ENCODE measurements at places on chromosomes 2 and 18.
A peak's percentile ranks its signal among the peaks of the same experiment; 100 is the strongest.

GRCh38 chr2:61898810-61899209, 6.7 kb upstream of the COMMD1 start:
- peak; percentile 74 for DNase-seq

DNA sequence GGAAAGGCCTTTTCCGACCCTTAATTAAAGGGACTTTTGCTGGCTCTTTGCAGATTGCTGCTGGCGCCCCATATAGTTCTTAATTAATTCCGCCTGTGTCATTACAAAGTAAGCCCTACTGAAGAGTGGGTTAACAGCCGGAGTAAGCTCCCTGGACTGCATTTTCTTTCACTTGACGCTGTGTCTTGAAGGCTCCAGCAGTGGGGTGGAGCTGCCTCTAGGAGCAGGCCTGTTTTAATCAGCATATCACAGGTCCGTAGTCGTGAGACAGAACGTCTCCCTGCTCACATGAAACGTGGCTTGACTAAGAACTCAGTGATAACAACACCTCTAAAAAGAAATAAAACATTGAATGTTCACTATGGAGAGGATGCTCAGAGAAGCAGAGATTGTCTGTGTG, 329.9 kb upstream of the RAB12 start:
- no peak for DNase-seq

GRCh38 chr2:160498137-160498536, 4.5 kb upstream of the RBMS1 start:
- DNase-seq: no peak

GRCh38 chr2:20294231-20294630, 56.4 kb downstream of the PUM2 start:
- no peak for DNase-seq

GRCh38 chr2:149000158-149000938, 38.2 kb upstream of the LYPD6B start:
- DNase-seq: peak; percentile 24

DNA sequence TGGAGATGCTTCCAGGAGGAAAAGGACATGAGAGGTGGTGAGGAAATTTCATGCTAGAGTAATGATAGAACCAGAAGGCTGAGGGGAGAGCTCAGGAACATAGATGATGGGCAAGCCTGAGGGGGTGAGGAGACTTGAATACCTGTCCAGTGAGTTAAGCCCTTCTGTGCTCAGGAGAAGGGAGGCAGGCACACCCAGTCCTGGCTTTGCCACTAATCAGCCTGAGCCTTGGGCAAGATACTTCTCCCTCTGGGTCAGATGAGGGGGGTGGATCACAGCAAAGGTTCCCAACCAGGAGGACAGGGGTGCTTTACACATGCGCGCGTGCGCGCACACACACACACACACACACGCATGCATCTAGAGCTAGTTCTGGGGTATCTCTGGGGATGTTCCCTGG, 151.6 kb upstream of the MSH6 start:
- DNase-seq: no peak

- no peak for DNase-seq
Measured at GRCh38 chr2:148876595-148877402, 1.8 kb downstream of the KIF5C start.

DNA sequence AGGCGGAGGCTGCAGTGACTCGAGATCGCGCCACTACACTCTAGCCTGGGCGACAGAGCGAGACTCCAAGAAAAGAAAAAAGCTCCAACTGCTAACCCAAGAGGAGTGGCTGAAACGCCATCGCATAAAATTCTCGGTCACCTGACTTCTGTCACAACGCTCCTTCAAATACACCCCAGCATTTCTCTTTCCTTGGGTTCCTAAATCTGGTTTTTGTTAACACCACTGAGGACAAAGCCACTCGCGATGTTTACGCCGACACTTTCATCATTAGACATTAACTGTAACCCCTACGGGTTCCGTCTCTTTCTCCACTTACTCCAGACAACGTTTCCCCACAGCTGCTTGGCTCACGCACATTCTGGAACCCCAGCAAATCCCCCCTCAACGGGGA, 679 bp downstream of the CLK1 start:
- no peak for DNase-seq

GRCh38 chr2:212548455-212548819, 9.8 kb upstream of the ERBB4 start:
- DNase-seq: peak; percentile 14

GRCh38 chr2:4915357-4915756, 776.8 kb upstream of the SOX11 start:
- no peak for DNase-seq

- DNase-seq: no peak
Measured at GRCh38 chr2:9573840-9574239, 18.2 kb upstream of the ADAM17 start.

DNA sequence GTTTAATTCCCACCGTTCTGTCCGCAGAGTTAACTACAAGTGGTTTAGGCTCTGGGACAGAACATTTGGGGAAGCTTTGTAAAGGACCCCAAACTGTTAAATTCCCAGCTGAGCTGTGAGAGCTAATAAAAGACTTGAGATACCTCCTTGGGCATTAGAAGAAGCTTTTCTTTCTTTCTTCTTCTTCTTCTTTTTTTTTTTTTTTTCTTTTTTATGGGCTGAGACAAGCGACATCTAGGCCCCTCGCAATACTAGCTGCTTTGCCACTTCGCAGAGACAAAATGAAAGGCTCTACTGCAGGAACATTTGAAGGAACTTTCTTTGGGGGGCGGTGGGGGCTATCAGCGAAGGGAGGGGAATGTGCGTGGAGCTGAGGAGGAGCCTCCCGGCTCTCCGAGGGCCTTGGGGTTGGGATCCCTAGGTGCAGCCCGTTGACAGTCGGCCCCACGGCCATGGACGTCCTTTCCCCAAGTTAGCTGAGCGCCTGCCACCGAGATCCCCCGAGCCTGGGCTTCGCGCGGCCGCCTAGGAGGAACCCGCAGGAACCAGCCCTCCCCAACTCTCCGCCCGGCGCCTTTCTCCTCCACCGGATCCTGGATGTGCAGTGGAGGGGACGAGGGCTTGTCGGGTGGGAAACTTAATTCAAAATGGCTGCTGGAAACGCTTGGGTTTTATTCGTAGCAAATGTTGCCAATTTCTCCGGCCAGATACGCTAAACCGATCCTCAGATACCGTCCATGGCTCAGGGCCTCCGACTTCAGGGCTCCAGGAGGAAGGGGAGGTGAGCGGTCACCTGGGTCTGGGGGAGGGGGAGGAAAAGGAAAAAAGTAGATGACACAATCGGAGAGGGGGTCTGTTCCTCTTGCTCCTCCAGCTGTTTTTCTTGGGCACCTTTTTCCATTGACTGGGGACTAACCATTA, 4.2 kb downstream of the MEIS1 start:
- no peak for DNase-seq

- DNase-seq: no peak
Measured at GRCh38 chr2:175097297-175097696, 70.7 kb downstream of the ATF2 start.

- DNase-seq: no peak
Measured at GRCh38 chr2:239507576-239508258, 106.9 kb upstream of the HDAC4 start.

DNA sequence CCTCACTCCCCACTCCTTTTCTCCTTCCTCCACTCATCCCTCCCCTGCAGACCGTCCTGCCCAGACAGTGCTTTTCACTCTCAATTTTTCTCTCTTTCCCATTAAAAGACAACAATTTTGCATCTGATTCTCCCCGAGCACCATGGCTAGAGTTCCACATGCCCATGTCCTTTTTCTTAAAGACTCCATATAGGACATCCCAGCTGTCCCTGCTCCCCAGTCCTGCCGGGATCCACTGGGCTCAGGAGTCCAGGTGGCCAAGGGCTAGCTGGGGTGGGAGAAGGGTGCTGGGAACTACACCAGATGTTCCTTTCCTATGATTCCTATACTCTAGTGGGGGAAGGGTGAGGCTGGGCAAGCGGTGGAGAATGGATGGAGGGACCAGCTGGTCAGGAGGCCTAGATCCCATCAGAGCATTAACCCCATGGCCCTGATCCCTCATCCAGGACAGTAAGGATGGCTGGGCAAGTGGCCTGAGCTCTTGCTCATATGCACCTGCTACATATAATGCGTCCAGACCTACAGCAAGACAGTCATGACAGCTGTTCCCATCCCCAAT, 52.8 kb upstream of the RMDN2 start:
- no peak for DNase-seq

DNA sequence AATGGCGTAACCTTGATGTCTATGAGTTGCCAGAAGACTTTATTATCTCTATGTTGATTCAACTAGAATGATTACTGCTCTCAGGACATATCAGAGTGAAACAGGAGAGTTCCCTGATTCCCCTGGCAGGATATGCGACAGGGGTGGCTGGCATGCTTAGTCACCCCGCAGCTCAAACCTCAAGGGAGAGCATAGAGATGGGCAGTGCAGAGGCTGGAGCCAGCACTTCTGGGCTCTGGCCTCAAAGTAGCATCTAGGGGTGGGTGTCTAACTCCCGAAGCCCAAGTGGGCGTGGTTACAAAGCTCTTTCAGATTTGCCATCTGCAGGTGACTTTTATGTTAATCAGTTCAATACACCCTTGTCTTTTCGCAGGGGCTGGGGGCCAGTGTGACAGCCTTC, 391.6 kb downstream of the ADCYAP1 start:
- DNase-seq: no peak

GRCh38 chr18:7750095-7750663, 183.1 kb downstream of the PTPRM start:
- no peak for DNase-seq

DNA sequence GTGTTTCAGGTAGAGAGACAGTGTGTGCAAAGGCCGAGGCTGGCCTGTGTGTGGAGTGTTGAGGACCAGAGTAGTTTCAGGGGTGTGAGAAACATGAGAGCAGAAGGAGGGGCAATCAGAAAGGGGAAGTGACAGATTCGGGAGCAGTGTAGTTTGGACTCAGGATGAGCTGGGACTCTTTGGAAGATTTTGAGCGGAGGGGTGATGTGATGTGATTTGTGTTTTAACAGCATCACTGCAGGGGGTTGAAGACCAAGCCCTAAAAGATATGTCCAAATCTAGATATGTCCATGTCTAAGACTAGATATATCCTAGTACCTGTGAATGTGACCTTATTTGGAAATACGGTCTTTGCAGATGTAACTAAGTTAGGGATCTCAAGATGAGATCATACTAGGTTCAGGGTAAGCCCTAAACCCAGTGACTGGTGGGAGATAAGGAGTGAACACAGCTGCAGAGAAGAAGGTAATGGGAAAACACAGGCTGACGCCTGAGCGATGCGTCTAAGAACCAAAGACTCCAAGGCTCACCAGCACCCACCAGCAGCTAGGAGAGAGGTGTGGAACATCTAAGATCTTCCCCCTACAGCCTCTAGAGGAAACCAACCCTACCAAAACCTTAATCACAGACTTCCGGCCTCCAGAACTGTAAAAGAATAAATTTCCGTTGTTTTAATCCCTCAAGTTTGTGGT, 38.5 kb upstream of the MYO3B start:
- DNase-seq: peak; percentile 52

DNA sequence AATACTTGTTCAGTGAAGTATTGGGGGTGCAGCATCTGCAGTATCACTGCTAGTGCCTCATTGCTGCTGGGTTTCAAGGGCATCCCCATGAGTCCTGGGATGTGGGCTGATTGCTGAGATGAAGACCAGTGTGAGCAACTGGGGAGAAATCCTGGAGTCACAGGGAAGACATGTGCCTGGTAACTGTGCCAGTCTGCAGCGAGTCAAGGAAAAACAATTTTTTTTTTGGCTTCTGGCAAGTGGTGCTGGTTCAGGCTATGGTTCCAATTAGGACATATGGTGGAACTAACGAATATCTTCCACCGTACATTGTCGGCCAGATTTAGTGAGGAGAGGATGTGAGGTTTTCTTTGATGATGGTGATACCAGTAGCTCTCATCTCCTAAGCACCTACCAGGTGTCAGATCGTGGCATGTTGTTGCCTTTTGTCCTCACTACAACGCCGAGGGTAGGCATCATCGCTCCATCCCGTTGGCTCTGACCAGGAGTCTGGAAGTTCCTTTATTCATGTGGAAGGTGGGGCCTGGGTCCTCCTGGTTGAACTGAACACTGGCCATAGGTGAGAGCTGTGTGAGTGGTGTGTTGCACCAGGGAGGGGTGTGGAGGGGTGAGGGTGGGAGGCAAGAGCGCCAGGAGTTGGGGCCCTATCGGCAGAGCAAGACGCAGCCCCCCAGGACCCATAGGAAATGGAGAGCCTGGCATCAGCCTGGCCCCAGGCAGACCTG, 118.0 kb upstream of the HS6ST1 start:
- DNase-seq: no peak

DNA sequence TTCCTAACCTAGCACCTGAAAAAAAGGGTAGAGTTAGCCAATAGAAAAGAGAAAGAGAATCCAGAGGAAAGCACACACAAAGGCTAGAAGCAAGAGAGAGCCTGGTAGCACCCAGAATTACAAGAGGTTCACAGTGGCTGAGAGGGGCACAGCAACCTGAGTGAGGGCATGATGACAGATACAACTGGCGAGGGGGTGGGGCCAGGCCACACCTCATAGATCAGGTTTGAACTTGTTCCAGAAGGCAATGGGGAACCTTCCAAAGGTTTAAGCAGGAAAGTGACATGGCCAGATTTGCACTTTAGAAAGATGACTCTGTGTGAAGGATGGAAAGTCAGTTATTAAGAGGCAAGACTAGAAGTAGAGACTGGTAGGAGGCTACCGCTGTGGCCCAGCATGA, 148.0 kb downstream of the TTC32 start:
- DNase-seq: no peak

Data from Kasumi-1 (cell line).